ENCODE measurements at places on chromosomes 4 and X. TPM values are rescaled to one million over a fixed set of nuclear protein-coding genes. Genes with fewer than 3 reads are reported as not detected.

DNA sequence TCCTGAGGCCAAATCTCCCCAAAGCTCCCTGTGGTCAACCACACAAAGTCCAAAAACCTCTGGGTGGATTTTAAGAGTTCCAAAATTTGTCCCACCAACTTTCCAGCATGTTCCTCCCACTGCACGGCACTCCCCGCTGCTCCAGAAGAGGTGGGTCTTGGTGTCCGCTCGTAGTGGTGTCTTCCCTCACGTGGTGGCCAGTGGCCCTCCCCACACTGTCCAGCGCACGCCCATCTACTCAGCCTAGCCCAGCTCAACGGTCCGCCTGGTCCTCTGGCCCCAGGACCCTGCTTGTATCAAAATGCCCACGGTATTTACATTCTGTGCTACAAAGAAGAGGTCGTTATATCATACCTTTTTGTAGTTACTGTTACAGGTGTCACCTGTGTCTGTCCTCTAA is 83.5 kb downstream of the NSUN7 start:
- DNase-seq, result no peak

DNA sequence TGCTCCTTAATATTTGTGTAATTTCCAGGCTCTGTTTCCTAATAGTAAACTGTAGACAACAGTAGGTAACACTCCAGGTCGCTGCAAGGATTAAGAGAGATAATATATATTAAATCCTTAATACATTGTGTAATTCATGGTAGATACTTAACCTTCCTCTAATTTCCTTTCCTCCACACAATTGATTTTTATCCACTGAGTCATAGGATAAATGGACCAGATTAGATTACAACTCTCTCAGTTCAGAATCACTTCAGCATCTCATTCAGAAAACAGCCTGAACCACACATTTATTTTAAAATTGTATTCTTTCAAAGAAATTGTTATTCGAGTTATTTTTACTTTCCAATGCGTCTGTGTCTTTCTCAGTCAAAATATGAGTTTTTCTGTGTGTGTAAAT is 17.1 kb downstream of the GK2 start:
- no peak for DNase-seq

DNA sequence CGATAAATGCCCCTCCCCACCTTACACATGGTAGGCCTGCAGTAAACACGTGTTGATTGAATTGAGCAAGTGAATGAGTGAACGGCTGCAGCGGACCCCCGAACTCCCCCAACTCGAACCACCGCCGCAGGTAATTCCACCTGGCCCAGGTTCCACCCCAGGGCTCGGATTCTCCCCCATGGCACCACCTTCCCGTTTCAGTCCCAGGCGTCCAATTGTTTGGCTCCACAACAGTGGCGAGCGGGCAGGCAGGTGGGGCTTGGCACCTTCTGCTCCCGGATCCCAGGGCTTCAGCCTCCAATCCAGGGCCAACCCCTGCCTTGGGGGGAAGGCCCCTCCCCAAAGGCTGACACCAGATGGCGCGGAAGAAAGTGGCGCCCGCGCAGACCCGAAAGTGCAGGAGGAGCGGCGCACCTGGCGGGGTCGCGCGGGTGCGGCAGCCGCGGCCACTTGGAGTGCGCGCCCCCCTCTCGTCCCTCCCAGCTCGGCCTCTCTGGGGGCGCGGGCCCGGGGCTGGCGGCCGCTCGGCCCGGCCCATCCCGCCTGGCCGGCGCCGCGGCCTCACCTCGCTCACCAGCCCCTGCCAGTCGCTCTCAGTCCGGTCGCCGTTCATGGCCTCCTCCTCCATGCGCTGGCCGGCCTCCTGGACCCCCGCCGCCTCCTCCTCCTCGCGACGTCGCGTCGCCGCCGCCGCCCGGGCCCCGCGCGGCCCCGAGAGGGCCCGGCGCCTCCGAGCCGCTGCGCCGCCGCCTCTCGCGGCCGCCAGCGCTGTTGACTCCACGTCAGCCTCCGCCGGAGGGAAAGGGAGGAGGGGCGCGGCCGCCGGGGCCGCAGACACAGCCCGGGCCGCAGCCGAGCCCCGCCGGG is at the start of gene CCDC149:
TSS of gene CCDC149 (minus strand) at position 791 of the 867 bp plus-strand sequence. CDS start at position 613, 178 bp downstream.
- DNase-seq, result no peak

DNA sequence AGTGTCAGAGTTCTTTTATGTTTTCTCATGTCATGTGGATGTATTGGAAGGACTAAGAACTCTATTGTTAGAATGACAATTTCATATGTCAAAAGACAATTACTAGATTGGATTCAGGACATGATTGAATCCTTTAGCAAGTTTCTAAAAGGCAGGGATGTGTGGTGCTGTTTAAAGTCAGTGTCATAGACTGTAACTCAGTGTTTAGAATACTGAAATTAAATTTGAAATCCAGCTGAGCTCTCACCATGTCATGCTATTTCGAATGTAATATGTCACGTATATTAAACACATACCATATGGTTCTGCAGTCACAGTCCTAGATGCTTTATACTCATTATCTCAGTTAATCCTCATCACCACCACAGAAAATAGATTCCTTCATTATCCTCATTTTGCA is 7.8 kb downstream of the GUCY1B1 start:
- DNase-seq, result no peak

DNA sequence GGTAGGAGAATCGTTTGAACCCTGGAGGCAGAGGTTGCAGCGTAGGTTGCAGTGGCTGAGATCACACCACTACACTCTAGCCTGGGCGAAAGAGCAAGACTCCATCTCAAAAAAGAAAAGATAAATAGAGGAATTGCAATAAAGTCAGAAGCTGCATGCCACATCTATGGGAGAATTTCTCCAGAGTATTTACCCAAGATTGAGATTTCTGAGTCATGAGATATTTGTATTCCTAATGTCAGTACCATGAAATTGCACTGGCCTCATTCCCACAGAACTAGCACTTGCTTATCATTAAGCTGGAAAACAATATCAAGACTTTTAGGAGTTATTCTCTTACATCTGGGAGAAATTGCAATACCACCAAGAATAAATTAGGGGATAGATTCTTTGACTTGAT is 37.4 kb downstream of the ASIC5 start:
- no peak for DNase-seq

DNA sequence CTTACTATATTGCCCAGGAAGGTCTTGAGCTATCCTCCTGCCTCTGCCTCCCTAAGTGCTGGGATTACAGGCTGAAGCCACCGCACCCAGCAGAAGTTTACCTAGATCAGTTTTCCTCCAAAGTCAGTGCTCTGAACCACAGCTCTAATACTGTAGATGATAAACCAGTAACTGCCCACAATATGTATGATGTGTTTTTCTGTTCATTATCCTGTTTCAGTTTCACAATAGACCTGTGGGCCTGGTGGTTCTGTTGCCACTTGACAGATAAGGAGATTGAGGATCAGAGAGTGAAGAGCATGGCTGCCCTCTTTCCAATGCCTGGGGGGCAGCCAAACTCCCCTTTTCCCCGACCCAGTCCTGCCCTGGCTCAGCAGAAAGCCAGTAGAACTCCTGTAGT is 87.0 kb downstream of the EFNB1 start:
- DNase-seq, result no peak

DNA sequence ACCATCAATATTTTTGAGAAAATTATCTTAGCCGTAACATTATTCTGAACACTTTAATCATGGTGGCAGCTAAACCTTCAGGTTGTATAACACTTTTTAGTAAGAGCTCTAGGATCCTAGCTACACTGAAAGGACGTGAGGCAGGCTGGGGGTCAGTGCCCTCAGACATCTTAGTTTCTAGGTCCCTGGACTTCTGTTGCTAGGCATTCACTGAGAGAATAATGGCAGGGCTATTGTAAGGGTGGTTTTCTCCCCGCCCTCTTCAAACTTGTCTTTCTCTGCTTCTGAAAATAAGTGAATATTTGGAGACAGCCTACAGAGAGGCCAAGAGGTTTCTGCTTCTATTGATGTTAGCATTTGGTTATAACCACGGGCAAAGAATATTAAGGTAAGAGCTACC is 15.4 kb upstream of the MMRN1 start:
- DNase-seq, result no peak

GRCh38 chr4:182843808-182844325 is 73.3 kb downstream of the DCTD start:
- no peak for DNase-seq

DNA sequence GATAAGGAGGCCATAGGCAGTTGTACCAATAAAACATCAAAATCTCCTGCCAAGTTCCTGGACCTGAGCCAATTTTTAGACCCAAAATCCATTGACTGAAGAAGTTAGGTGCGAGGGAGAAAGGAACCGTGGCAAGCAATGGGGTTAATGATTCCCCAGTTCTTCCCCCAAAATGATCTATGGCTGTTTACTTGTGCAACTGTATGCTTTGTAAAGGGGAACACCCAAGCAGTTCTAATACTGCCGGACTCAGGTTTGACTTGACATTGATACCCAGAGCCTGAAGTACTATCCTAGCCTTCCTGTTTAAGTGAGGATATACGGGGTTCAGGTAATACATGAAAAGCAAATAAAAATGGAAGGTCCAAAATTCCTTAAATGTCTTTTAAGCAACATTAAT is 6.7 kb upstream of the EIF4E start:
- no peak for DNase-seq

- DNase-seq, result no peak
These were observed 58.8 kb upstream of the TRPC3 start for GRCh38 chr4:122010610-122011009.

- no peak for DNase-seq
These were observed 71.5 kb downstream of the SLC16A2 start for GRCh38 chrX:74492720-74493201.

- no peak for DNase-seq
These were observed 109.1 kb upstream of the SLC4A4 start for GRCh38 chr4:71229477-71230270.

DNA sequence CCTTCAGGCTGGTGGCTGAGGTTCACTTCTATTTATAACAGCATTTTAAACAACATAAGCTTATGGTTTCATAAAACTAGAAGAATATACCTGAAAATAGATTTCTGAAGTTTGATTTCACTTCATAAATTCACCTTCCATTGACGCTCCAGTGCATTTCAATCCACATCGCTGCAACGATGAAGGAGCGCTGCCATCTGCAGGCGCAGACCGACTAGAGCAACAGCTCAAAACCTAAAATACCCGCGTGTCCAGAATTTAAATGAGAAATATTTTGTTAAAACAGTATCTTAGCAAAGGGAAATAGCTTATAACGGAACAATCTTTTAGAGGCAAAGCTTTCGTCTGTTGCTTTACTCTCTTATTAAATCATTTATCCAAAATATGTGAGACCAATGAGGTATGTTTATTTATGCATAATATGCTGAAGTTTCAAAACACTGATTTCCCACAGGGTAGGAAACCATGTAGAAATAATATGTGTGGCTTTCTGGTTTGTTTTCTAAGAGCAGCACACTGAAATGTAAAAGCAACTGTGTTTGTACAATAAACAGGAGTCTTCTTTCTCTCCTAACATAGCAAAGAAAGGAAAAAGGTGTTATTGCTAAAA is 816.4 kb upstream of the FRG1 start:
- DNase-seq, result no peak

DNA sequence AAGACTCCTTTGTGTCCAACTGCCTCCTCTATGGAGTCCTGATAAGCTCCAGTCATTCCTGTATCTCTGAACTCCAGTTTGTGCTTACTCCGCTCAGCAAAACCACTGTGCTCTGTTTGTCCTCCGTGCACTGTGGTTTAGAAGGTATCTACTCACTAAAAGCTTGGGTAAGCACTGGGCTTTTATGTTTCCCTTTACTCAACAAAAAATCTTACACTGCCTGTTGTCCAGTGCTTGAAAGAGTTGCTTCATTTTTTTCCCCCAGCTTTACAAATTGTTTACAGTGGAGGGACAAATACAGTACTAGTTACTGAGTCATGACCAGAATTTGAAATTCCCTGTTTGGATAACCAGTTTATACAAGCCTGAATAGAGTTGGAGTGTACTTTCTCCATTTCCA is 545.3 kb upstream of the FAT1 start:
- DNase-seq, result no peak

DNA sequence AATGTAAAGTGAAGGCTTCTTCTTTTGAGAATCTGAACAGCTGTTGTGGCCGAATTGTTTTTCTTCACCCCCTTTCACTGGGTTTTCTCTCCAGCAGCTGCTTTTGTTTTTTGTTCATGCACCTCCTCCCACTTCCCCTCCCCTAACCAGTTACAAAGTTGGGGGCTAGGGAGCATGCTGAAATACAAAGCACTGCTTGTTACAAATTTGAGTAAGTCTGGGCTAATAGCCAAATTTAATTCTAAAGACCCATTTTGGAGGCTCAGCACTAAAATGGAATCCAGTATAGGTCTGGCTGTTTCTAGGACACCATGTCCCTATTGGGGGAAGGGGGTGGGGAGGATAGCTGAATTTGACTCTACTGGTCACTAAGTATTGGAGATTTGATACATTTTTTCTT is 89.2 kb upstream of the GPM6B start:
- DNase-seq, result no peak

DNA sequence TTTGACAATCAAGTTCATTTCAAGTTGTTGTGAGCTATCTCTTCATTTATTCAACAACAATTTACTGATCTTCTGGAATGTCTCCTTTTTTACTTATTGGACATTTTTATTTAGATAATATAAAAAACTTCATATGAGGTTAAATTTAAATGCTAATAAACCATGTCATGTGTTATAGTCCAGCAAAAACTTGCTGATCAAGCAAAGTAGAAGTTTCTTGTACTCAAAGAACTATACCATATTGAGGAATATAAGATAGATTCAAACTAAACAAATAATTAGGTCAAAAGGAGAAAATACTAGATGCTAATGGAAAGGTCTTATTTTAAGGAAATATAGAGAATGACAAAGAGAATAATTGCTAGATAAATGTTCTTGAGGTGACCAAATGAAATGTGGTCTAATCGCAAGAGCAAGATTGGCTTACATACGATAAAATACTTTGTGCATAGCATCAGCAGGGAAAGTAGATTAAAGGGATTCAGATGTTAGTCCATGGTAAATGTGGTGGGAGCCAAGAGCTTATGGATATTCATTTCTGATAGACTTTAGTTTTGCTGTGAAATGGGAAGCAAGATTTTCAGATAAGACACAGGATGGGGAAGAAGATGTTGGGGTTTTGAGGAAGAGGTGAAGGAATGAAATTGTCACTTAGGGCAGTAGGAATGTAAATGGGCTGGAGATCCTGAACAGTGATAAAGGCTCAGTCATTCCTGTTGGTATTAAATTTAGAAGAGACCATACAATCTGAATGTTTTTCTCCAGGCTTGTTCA is 229.5 kb downstream of the MAPK10 start:
- no peak for DNase-seq

GRCh38 chr4:5890063-5890727 is 2.7 kb downstream of the CRMP1 start:
- DNase-seq, result no peak

CD38 gene
- total RNA-seq, result 2.5 TPM

STK32B gene
- total RNA-seq, result 0.09 TPM

PPP4R3C gene
- not detected for total RNA-seq

CLDN22 gene
- not detected for total RNA-seq

GLOD5 gene
- total RNA-seq, result not detected

IL2RG gene
- 4.3 TPM for total RNA-seq

KLHL13 gene
- total RNA-seq, result 8.2 TPM

HHIP gene
- not detected for total RNA-seq

GATB gene
- total RNA-seq, result 19.0 TPM

BMX gene
- total RNA-seq, result 0.79 TPM

CENPI gene
- 2.6 TPM for total RNA-seq

MAP9 gene
- 3.7 TPM for total RNA-seq

EGF gene
- 0.19 TPM for total RNA-seq

GUCY1A1 gene
- 0.45 TPM for total RNA-seq

SPARCL1 gene
- total RNA-seq, result 49.4 TPM

HTR2C gene
- total RNA-seq, result not detected

HGFAC gene
- not detected for total RNA-seq

RTL3 gene
- not detected for total RNA-seq

RBMXL3 gene
- not detected for total RNA-seq

IRS4 gene
- not detected for total RNA-seq

AREG gene
- total RNA-seq, result 25.4 TPM
